ENCODE measurements at places on chromosomes 6 and 20. TPM values are rescaled to one million over a fixed set of nuclear protein-coding genes. Genes with fewer than 3 reads are reported as not detected.
A peak's percentile ranks its signal among the peaks of the same experiment; 100 is the strongest.

GRCh38 chr20:59434960-59435359 lies 134.5 kb downstream of the EDN3 start:
- DNase-seq, result no peak

GRCh38 chr6:148873868-148874267 lies 127.0 kb downstream of the UST start:
- DNase-seq, result no peak

DNA sequence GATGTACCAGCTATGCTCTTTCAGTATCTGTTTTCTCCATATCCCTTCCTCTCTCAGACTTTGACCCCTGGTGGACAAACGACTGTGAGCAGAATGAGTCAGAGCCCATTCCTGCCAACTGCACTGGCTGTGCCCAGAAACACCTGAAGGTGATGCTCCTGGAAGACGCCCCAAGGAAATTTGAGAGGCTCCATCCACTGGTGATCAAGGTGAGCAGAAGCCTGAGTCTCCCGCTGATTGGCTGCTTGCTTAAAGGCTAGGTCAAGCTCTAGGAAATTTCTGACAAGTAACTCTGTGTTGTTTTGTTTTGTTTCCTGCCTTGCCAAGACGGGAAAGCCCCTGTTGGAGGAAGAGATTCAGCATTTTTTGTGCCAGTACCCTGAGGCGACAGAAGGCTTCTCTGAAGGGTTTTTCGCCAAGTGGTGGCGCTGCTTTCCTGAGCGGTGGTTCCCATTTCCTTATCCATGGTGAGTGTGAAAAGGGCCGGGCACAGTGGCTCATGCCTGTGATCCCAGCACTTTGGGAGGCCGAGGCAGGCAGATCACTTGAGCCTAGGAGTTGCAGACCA lies 28.6 kb downstream of the C6orf89 start:
- DNase-seq, result peak; percentile 26

DNA sequence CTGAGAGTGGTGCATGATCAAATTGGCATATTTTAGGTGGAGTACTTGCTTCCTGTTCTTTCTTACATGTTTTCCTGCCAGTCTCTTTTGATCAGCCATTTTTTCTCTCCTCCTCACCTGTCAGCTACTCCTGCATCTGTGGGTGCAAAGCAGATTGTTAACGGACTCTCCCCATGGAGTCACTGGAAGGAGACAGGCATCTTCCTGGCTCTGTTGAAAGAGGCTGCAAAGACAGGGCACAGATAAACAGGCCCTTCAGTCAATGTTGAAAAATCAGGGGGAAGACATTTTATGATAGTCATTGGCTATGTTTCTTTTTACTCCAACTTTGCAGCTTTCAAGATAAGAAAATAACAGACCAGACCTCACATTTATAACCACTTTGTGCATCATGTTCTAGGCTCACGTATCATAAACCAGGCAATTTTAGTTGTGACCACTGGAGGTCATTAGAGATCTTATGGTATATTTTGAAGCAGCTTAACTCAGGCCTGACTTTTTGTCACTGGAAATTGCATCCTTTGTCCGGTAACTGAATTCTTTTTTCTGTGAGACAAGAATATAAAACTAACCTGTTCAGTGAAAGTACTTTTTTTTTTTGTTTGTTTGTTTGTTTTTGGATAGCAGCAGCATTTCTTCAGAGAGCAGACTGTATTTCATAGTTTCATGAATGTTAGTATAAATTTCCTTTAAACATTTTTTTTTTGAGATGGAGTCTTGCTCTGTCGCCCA lies 20.1 kb downstream of the ECT2L start:
- DNase-seq, result no peak

DNA sequence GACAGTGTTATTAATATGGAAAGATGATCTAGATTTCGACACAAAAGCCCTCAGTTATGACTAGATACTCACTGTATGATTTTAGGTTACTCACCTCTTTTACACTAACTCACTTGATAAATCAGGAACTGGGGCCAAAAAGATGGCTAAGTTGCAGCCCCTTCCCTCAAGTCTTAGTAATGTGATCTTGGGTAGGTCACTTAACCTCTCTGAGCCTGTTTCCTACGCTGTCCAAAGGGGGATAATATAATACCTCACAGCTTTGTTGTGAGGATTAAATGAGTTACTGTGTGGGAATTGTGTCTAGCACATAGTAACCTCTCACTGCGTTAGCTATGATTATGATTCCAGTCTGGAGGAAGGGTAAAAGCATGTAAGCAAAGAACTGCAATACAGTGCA lies 1.3 kb downstream of the TTI1 start:
- no peak for DNase-seq

- no peak for DNase-seq
These were observed 758.3 kb downstream of the KIF16B start for GRCh38 chr20:15814911-15815310.

DNA sequence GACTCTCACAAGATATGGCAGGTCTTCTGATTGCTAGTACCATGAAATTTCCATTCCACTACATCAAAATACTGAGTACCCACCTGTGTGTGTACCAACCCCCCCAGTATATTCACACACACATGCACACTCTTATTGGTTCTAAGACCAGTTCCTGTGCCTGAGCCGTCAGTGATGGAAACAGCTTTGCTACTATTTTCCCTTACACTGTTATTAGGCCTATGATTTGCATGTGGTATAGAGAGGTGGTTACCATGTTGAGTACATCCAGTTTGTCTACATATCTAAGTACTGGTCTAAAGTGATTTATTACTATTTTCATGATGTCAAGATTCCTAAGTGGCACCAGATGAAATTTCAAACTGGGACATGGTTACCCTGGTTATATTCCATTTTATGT lies 459.9 kb downstream of the BCKDHB start:
- DNase-seq, result no peak

DNA sequence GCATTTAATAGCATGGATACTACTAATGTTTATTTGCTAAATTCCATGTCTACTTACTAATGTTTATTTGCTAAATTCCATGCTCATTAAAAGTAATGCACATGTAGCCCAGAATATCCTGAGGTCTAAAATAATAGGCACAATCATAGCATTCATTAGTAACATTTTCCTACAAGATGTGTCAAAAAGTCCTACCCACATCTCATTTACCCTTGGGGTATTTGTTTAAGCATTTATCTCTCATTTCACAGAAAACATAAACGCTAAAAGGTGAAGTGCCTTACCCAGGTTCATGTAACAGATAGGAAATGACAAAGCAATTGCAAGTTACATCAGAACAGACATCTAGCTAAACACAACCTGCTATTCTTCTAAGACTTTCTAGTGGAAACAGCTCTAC lies 457.1 kb downstream of the HACE1 start:
- DNase-seq, result no peak

DNA sequence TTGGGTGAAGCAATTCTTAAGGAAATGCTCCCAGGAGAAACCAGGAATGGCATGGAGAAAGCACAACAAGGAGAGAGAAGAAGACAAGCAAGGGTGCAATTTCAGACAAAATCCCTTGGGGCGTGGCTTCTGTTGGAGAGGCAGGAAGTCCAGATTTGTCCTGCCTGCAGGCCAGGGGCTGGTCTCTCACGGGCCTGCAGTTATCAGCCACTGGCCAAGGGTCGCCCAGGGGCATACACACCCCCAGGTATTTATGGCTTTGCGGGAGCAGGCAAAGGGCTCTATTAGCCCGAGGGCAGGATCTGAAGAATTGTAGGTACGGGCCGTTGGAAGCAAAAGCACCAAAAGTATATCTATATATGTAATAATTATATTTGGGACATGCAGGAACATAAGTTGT lies 87.7 kb downstream of the IYD start:
- DNase-seq, result no peak

The BNIP5 gene
- not detected for total RNA-seq

The RFX6 gene
- not detected for total RNA-seq

The PLCB4 gene
- total RNA-seq, result 28.9 TPM

The TCEA2 gene
- 102 TPM for total RNA-seq

The LY6G5C gene
- 13.8 TPM for total RNA-seq
